ELF-1 (cell line): ENCODE measurements at places on chromosomes 6 and 20.

- no peak for DNase-seq
Measured at GRCh38 chr20:14960831-14961230, 623.4 kb upstream of the FLRT3 start.

- DNase-seq, result no peak
Measured at GRCh38 chr6:3881711-3882421, 32.7 kb downstream of the FAM50B start.

DNA sequence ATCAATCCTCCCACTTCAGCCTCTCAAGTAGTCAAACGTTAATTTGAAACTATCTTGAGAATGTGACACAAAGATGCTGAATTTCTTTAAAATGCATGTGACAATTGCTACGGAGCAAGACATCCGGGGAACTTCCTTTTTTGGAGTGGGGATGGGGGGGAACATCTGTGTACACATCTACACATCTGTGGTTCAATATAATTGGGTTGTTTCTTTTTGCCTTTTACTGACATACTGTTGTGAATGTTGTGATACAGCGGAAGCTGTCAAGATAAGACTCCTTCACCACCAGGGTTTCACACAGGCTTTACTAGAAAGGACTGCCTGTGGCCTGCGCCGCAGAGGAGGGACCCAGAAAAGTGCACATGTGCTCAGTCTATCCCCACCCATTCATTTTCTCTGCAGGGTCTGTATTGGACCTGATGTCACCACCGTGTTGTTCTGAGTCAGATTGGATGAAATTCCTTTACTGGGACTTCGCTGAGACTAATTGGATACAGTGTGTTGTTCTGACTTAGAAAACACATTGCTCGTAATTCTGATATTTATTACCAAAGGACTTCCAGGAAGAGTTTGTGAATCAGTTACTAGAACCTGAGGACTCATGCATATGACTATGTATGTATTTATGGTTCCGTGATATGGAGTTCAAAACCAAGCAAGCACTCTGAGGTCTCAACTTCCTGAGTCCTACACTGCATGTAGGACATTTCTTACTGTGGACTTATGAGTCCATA lies 98.7 kb upstream of the SGK1 start:
- DNase-seq, result no peak

DNA sequence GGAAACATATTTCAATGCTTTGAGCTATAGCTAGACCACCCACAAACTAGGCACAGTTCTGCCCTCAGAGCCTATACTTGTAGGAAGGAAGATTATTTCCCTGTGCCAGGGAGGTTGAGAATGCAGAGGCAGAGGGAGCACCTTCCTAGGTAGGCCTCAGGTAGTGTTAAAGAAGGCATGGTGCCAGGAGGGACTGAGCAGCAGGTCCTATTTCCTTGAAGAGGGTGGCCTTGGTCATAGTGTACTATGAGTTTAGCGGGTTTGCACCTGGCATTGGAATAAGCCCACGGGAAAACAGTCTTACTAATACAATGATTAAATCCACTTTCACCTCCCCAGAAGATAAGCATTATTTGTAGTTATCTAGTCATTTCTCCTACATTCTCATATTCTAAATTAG lies 375.4 kb downstream of the CDKAL1 start:
- no peak for DNase-seq

GRCh38 chr6:98274691-98275090 lies 559.7 kb upstream of the POU3F2 start:
- DNase-seq, result no peak

- DNase-seq, result peak; percentile 39
Measured at GRCh38 chr6:16168858-16169257, 40.0 kb downstream of the MYLIP start.

GRCh38 chr20:60780388-60781025 lies 471.6 kb upstream of the CDH4 start:
- DNase-seq, result no peak

DNA sequence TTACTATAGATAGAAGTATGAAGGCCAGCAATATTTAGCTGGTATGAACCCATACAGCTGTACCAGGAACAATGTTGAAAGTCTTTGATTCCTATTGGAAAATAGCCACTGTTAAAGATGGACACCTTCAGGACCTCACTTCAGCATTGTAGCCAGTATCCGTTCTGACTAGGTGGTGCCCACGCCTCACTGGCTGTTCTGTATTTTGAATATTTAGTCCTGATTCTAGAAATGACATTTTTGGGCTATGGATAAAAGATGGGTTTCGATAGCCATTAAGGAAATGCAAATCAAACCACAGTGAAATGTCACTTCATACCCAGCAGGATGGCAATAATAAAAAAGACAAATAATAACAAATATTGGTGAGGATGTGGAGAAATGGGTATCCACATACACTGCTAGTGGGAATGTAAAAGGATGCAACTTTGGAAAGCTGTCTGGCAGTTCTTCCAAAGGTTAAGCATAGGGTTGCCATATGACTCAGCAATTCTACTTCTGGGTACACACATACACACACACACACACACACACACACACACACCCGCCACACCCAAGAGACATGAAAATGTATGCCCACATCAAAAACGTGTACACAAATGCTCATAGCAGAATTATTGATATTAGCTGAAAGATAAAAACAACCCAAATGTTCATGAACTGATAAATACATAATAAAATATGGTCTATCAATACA lies 56.8 kb downstream of the UTRN start:
- DNase-seq, result no peak

DNA sequence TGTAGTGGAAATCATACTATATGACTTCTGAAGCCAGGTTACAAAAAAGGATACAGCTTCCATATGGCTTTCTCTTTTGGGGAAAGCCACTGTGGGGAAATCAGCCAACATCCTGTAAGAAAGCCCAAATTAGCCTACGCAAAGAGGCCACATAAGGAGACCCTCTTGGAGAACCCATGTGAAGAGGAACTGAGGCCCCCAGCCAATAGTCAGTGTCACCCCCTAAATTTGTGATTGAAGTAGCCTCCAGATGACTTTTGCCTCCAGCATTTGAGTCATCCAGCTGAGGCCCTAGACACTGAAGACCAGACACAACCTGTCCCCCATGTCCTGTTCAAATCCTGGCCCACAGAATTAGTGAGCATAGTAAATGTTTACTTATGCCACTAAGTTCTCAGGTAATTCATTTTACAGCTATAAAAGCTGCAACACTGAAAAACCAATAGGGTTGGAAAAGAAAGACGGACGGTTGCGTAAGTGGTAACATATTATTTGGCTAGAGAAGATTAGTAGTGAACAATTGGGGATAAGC lies 60.4 kb downstream of the HMGCLL1 start:
- no peak for DNase-seq

DNA sequence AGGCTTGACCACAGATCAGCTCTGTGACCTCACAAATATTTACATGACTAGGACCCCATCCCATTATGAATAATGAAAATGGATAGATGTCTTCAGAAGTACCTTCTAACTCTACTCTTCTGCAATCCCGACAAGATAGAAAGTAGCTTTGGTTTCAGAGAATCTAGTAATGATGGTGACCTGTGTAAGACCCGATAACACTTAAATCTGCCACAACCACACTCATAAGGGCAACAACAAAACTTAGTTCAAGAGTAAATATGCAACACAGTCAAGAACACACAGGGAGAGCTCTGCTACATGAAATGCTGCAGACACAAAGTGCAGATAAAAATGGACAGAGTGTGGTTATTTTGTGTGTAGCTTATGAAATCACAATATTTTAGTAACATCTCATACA lies 9.6 kb downstream of the CHD6 start:
- DNase-seq, result no peak

GRCh38 chr20:43386878-43387277 lies 70.8 kb upstream of the SRSF6 start:
- DNase-seq, result no peak

DNA sequence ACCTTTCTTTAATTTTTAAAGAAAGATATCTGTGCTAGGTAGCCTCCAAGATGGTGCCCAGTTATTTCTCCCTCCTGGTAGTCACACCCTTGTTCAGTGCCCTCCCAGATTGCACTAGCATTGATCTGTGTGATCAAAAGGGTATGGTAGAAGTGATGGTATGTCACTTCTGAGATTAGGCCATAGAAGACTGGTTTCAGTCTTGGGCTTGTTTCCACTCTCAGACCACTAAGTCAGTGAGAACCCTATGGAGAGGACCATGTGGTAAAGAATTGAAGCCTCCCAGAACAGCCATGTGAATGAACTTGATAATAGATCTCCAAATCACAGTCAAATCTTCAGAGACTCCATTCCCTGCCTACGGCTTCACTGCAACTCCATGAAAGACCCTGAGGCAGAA lies 57.3 kb downstream of the THEMIS start:
- no peak for DNase-seq
